Suprapubic skin (tissue), 4 donors: ENCODE measurements at places on chromosomes 13 and 19.

DNA sequence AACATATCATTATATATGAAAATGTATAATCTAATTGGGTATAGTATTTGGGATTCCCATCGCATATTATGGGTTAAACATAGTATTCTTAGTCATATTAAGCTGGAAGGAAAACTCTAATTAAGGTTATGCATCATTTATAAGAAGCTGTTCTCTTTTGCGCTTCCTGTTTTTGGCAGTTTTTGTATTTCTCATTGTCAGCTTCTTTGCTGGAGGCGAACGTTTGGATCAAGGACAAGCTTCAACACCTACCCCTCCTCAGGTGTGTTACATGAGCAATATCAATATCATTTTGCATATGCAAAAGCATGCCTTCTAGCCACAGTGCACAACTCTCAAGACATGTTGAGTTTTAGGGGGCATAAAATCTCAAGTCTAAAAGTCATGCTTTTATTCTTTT, 439.8 kb downstream of the TDRD3 start:
- DNase-seq: no peak

GRCh38 chr13:25778365-25778764, 273.5 kb downstream of the SHISA2 start:
- no peak for DNase-seq

DNA sequence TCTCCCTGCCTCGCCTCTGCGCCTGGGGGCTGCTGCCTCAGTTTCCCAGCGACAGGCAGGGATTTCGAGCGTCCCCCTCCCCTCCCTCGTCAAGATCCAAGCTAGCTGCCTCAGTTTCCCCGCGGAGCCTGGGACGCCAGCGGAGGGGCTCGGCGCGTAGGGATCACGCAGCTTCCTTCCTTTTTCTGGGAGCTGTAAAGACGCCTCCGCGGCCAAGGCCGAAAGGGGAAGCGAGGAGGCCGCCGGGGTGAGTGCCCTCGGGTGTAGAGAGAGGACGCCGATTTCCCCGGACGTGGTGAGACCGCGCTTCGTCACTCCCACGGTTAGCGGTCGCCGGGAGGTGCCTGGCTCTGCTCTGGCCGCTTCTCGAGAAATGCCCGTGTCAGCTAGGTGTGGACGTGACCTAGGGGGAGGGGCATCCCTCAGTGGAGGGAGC, 722 bp upstream of the ICAM1 start:
- DNase-seq: peak; percentile 92

DNA sequence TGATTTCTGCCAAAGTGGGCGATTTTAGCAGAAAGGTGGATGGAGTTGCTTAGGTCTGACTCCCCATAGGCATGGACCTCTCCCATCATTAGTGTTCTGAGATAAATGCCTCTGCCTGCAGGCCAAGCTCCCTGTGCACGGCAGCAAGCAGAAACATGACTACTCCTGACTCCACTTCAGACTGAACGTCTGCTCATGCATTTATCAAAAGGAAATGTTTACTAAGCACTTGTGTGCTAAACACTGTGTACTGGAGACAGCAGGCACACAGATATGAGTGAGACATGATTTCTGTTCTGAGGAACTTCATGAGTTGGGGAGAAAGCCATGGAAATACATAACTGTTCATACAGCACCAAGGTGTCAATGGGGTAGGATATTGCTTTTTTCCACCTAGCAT, 149.6 kb downstream of the MIPEP start:
- DNase-seq: no peak

GRCh38 chr13:113356596-113356995, 7.3 kb downstream of the GRTP1 start:
- DNase-seq: no peak
